Pons (tissue), 1 donor: ENCODE measurements at places on chromosomes 5 and 9.

DNA sequence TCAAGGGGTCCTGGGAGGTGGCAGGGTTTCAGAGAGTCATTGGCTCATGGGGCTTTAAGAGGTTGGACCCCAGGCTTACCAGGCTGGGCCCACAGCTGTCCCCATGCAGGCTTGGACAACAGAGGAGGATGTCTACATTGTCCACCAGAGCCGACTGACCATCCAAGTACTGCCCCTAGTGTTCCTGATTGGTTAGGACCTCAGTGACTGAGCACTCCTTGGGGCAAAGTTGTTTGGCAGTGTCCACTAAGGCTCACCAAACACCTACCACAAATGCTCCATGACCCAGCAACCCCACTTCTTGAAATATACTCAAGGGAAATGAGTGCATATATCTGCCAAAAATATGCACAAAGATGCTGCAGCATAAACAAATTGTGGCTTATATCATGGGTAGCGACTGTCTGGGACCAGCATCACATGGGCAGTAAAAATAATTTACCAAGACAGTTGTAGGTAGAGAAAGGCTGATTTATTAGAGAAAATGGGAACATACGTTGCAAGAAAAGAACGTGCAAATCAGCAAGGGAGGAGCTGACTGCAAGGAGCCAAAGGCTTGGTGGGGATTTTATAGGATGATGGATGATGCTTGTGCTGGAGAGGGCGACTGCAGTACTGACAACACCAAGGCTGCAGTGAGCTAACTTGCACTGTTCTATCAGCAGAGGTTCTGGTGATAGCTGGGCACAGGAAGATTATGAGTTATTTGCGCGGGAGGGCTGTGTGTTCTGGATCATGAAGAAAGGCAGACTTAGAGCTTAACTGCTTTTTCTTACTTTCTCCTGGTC lies 265.2 kb downstream of the GADD45G start:
- DNase-seq = no peak

DNA sequence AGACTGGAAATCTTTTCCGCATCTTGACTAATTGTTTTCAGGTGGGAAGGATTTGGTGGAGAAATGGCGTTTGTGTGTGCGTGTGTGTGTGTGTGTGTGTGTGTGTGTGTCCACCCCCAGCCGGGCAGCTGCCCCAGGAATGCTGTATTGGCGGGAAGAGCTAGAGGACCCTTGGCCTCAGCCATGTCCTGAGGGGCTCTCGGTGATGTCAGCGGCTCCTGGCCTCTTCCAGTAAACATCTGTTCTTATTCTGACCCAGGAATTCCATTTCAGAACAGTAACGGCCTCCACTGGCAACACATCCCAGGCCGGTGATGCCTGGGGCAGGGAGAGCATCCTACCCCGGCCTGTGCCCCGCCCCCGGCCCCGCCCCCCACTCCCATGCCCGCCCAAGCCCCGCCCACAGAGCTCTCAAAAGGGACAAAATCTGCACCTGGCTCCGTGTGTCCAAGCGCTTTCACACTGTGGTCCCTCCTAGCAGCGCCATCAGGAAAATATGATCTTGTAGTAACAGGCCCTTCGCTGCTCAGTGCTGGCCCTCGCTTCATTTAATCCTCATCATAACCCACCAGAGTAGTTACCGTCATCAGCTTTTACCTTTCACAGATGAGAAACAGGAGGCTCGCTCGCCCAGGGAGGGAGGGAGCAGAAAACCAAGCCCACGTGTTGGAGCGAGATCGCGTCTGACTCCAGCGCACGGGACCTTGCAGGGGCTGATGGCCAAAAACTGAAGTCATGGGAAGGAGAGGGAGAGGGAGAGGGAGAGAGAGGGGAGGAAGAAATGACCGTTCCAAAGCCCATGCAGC lies 18.9 kb downstream of the ADAMTS2 start:
- no peak for DNase-seq

GRCh38 chr9:87441251-87441650 lies 56.4 kb upstream of the DAPK1 start:
- DNase-seq = no peak

DNA sequence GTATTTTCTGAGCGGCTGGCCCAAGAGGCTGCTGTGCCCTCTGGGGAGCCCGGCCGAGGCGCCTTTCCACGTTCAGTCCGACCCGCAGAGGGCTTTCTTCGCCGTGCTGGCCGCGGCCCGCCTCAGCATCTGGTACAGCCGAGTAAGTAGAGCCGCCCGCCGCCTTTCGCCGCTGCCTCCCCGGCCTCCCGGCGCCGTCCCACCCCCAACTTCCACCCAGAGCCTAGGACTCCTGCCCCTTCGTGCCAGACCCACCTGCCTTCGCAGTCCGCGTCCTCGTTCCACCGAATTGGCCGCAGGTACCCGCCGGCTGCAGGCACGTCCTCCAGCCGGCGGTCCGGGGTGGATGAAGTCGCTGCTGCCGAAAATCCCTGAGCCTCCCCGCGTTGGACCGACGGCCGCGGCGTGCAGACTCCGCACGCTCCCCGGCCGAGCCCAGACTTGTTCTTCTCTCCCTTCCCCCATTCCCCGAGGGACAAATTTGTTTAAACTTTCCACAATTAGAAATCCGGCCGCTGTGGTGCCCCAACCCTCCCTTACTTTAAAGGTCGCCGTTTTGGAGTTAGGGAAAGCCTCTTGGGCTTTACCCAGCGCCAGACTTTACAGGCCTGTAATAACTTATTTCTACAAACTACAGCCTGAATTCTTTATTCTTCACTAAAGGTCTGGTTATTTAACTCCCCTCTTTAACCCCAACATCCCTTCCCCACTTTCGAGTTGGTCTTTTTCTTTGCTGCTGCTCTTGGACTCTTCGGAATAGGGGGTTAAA lies 589 bp downstream of the RIC1 start:
- DNase-seq = no peak

GRCh38 chr9:112170235-112170634 lies 4.9 kb downstream of the SUSD1 start:
- no peak for DNase-seq

GRCh38 chr5:133066045-133066444 lies 14.2 kb downstream of the HSPA4 start:
- peak; percentile 39 for DNase-seq

GRCh38 chr5:157384971-157385709 lies 74.9 kb upstream of the NIPAL4 start:
- peak; percentile 9 for DNase-seq

GRCh38 chr9:124312290-124313265 lies 54.8 kb downstream of the NEK6 start:
- no peak for DNase-seq

GRCh38 chr5:34410411-34411139 lies 245.6 kb upstream of the RAI14 start:
- DNase-seq = no peak

DNA sequence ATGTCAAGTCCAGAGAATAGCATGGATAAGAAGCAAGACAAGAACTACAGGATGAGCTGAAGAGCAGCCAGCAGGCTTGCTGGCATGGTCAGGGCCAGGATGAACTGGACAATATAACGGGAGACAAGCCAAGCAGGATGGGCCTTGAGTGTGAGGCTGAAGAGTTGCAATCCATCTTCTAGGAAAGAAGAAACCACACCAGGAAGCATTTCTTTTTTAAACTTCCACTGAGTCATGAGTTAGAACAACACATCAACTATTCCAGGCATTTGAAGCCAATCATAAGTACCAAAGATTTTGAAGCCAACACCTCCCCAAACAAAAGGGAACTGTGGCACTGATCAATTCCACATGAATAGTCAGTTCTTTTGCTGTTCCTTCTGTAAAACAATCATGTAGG lies 27.3 kb downstream of the SLC31A2 start:
- DNase-seq = no peak

DNA sequence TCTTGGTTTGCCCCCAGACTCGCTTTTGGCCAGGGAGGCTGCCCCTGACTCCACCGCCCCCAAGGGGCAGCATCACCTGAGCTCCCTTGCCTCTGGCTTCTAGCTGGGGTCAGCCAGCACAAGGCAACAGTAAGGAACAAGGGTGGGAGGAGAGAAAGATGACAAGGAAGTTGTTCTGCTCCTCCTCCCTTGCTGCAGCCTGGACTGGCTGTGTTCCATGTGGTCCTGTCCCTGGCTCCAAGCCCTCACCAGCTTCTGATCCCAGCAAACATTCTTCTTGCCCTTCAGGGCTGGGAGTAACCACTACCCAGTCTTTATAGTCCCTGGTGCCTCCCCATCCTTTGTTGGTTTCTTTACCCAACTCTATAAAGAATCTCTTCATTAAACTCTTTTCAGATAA lies 100.3 kb upstream of the SPIN1 start:
- no peak for DNase-seq

DNA sequence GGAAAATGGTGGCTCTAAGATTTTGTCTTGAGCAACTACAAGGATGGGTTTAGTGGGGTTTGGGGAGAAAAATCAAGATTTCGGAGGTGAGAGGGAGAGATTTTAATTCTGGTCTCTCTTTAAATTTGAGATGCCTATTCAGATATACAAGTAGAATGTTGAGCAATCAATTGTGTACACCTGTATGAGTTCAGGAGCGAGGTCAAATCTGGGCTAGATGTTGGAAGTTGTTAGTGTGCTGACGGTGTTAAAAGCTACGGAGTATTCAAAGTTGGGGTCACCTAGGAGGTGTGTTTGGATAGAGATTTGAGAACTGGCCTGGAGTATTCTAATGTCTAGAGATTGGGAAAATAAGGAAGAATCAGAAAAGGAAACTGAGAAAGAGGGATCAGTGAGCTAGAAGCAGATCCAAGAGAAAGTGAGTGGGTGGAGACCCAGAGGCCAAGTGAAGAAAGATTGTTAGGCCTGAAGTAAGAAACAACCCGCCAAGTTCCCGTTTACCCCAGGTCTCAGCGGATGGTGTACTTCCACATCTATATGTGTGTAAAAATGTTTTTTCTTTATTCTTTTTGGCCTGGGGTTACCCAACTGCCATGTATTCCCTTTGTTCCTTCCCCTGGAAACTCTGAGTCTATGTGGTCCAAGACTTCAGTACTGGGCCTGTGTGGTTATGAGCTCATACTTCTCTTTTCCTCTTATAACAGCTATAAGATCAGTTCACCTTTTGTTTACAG lies 11.9 kb upstream of the ARHGAP26 start:
- peak; percentile 29 for DNase-seq

DNA sequence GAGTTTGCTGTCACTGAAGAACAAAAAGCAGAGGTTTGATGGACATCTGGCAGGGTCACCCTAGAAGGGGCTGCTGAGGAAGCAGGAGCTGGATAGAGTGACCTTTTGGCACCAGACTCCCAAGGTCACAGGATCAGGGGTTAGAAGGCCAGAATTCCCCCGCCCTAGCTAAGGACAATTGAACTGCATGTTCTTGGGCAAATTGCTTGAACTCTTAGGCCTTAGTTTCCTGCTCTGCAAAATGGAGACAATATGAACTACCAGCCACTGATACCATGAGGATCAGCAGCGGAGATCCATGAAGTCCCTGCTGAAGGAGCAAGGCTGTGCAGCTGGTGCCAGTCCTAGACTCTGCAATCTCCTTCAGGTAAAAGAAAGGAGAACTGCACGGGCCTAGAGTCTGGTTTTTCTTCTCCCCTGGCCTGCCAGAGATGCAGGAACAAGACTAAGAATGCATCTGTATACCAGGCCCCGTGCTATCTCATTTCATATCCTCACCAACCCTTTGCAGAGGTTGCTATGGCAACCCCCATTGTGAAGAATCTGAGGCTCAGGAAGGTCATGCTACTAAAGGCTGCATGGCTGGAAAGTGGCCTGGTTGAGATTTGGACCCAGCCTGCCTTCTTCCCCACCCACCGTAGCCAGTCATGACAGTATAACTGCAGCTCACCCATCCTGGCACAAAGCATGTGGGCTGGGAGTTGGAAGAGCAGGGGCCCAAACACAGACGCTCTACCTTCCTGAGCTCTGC lies 33.7 kb downstream of the CAMK2A start:
- DNase-seq = no peak

GRCh38 chr9:7479300-7479699 lies 320.3 kb downstream of the DMAC1 start:
- no peak for DNase-seq

DNA sequence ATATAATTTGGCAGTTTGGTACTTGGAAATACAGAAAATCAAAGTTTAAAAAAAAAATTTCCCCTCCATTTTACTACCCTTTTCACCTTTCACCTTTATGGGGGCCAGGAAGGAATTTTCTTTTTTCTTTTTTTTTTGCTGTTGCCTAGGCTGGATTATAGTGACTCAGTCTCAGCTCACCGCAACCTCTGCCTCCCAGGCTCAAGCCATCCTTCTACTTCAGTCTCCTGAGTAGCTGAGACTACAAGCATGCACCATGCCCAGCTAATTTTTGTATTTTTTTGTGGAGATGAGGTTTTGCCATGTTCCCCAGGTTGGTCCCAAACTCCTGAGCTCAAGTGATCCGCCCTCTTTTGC lies 9.1 kb downstream of the CHMP5 start:
- no peak for DNase-seq

DNA sequence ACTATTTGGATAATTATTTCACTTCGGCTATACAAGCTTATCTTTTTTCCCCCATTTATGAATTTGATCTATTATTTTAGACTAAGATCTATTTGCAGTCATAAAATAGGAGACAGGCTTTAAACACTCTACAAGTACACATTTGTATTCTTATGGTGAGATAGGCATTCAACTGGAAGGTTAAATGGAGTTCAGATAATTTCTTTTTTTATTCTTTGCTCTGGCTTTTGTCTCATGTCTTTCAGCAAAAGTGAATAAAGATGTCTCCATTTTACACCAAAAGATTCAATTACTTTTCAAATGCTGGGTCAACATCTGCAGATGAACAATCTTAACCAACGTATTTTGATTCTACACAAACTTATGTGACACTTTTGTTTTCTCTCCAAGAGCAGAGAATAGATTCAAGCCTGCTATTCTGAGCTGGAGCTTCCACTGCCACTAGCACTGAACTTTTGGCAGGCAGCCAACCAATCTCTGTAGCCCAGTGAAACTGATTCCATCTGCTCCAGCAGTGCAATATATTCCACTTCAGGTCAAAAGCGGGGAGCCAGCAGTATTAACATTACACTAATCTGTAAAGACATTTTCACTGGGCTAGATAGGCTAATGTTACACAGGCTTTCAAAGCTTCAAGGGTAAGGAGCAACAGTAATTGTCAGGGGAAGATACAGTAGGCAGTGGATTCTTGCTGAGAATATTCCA lies 452.0 kb upstream of the ZNF608 start:
- DNase-seq = peak; percentile 86

DNA sequence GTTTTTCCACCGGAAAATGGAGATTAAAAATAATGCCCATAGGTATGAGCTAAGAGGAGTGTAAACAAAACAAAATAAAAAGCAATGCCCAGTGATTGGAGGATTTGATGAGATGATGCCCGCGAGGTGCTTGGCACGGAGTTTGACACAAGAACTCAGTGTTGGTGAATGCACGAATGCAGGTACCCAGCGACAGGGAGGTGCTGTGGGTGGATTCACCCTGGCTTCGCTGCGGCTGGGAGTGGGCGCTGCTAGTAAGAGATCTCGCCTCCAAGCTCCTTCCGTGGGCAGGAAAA lies 526 bp upstream of the STXBP1 start:
- DNase-seq = no peak

GRCh38 chr5:26921439-26921838 lies 116.9 kb downstream of the CDH9 start:
- DNase-seq = no peak

GRCh38 chr5:158716668-158717067 lies 383.0 kb downstream of the EBF1 start:
- DNase-seq = no peak
